ENCODE measurements at places on chromosomes 11 and 22.

DNA sequence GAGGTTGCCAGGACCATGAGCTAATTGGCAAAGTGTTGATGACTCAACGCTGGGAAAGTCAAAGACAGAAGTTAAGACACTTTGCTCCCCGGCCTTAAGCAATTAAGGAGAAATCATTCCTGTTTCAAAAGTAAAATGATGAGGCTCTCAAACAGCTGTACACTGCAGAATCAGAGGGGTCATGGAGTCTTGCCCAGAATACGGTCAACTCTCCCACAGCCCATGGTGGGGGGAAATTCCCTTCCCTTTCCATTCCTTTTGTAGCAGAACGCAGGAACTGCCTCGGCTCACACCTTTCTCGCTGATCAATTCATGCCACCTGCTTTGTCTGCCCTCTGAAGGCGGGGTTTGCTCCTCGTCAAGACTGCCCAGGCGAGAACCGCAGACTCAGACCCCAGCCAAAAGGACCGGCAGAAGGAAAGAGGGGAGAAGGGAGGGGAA, 52.8 kb downstream of the MN1 start:
- DNase-seq: peak; percentile 28

GRCh38 chr22:21106000-21106399, 60.3 kb downstream of the LRRC74B start:
- no peak for DNase-seq

GRCh38 chr22:19811211-19811621, 43.5 kb downstream of the GNB1L start:
- no peak for DNase-seq

- DNase-seq: no peak
Observed at GRCh38 chr22:29972121-29972520, 89.1 kb downstream of the MTMR3 start.

GRCh38 chr11:3171931-3172560, 6.9 kb upstream of the OSBPL5 start:
- DNase-seq: no peak

DNA sequence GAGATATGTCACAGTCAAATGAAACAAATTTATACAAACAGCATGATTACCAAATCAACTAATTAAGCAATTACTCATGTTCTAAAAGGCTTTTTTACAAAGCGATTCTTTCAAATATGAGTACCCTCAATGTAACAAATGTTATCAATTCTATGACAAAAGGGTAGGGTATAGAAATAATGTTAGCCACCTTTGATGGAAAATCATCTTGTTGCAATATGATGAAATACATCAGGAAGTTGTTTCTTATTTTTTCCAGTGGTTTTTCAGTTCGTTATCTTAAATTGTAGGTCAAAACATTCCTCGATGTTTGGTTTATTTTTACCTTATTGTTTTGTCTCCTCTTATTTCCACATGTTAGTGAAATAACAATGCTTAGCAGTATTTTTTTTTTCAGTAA, 6.5 kb downstream of the ARHGEF12 start:
- no peak for DNase-seq

DNA sequence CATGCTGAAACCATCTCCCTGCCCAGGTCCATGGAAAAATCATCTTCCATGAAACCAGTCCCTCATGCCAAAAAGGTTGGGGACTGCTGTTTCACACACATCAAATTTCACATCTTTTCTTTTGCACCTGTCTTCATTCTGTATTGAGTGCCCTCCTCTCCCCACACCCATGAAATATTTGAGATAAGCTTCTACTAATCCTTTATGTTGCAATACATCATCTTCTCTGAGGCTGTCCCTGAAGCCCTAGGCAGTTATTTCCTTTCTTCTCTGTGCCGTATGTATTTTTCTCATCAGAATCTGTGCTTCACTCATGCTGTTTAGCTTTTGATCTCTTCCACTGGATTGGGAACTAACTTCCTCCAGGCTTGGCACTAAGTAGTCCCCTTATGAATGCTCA, 40.0 kb upstream of the RRM1 start:
- DNase-seq: peak; percentile 25

- DNase-seq: no peak
Observed at GRCh38 chr11:82969811-82970210, 68.3 kb downstream of the DDIAS start.

DNA sequence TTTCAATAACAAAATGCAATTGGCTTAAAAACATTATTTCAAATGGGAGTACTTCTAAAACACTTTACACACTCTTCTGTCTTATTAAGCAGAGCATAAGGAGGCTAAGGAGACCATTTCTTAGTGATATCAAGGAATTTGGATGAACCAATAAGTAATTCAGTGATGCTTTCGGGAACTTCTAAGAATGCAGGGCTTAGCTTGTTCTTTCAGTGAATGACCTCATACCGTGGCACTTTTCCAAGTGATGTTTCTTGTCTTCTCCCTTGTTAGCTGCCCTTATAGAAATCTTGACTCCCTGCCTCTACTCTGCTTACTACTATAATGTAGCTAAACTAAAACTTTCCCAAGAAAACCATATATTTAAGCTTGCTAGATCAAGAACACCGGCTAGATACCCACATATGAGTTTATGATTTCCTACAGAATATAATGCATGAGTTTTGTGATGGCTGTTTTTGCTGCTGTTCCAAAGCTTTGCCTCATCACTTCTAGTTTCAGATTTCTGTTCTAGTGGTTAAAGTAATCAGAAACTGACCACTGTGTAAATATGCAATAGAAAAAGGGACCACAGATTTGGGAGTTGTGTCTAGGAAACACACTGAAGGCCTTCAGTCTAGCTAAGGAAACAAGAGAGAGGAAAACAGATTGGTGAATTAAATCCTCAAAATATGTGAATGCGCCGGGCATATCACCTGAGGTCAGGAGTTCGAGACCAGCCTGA, 37.5 kb upstream of the STK33 start:
- no peak for DNase-seq

GRCh38 chr22:28348613-28349609, 330.7 kb downstream of the TTC28 start:
- peak; percentile 23 for DNase-seq

GRCh38 chr11:96316869-96317268, 26.1 kb downstream of the MAML2 start:
- DNase-seq: no peak

GRCh38 chr11:41245704-41246398, 213.6 kb downstream of the LRRC4C start:
- DNase-seq: no peak

- no peak for DNase-seq
Observed at GRCh38 chr22:27794226-27794625, 7.3 kb downstream of the MN1 start.

GRCh38 chr22:45537734-45538181, 35.1 kb downstream of the FBLN1 start:
- no peak for DNase-seq

GRCh38 chr11:26575946-26576345, 3.9 kb upstream of the MUC15 start:
- no peak for DNase-seq

GRCh38 chr11:106178361-106178760, 100.9 kb downstream of the AASDHPPT start:
- no peak for DNase-seq

DNA sequence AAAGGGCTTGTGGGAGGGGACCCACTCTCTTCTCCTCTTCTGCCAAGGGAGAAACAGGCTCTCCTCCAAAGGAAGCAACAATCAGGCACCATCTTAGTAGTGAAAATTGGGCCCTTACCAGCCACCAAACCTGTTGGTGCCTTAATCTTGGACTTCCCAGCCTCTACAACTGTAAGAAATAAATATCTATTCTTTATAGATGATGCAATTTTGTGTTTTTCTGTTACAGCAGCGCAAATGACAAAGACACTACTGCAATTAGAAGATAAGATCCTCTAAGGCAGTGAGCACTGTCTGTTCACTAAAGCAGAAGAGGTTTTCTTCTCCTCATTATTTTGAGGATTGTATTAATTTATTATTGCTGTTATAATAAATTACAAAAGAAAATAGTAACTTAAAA, 691.4 kb upstream of the CCDC179 start:
- no peak for DNase-seq

GRCh38 chr11:69416762-69417698, 64.4 kb upstream of the LINC01488 start:
- DNase-seq: no peak

- DNase-seq: no peak
Observed at GRCh38 chr22:44049486-44050231, 25.6 kb downstream of the PARVB start.

GRCh38 chr11:120215634-120216033, 4.8 kb downstream of the OAF start:
- no peak for DNase-seq

DNA sequence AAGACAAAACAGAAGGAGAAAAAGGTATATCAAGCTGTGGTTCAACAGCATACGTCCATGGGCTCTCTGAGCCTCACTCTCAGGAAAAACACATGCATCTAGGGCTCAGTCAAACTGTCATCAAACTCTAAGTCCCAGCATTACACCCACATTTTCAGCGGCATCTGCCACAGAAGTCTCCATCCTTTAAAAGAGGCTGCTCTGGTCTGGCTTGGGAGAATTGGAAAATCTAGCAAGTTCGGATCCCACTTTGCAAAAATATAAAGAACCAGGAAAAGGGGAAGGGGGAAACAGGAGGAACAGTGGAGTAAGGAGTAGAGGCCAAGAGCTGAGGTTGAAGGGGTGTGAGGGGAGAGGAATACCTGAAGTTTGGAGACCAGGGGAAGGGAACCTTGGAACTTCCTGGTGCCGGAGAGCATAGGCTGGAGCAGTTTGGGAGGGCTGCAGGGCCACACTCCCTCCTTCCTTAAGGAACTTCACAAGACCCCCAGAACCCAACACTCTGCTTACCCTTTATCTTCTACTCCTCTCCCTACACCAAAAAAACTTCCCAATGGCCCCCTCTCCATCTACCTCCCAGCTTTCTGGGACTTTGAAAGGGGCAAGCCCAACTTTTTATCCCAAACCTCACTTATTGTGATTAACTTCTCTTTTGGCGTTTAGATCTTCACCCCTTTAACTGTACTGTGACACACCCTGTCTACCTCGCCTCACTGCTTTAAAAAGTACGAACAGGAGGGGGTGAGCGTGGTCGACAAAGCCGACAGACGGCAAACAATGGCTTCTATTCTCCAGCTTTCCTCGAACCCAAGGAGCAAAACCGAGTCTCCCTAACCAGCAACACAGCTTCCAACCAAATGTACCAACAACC, 4.0 kb downstream of the PAX6 start:
- no peak for DNase-seq

DNA sequence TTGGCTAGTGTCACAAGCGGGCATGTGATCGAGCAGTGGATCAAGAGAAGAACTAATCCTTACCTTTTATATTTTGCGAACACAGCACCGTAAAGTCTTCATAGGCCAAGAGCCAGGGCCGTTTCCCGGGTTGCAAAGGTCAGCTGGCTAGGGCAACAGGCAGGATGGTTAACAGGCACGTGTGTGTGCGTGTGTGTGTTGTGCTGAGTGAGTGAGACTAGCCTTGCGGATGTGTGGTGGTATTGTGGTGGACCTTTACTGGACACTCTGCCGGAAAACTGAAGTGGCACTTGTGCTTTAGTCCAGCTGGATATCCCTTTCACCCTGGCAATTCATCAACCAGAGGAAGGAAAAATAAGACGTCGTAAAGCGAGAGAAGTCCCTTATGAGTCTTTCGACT, 176.7 kb downstream of the BCR start:
- no peak for DNase-seq

DNA sequence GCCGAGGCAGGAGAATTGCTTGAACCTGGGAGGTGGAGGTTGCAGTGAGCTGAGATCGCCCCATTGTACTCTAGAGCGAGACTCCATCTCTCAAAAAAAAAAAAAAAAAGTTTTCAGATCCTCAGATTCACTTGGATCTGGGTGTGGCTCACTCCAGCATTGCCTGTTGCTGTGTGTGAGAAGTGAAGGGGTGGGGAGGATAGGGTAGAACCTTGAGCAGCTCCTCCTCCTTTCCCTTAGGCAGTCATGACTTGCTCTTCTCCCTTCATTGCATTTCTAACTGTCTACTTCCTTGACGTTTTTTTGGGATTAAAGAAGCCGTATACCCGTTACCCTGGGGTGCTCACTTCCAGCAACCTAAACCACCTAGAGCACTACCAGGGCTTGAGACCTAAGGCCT, 63.1 kb upstream of the YWHAH start:
- no peak for DNase-seq

Measured in MV-4-11 (cell line).